MCF 10A (cell line): ENCODE measurements at places on chromosomes 2 and 18.

- no peak for DNase-seq
Observed at GRCh38 chr2:156309167-156309566, 23.4 kb downstream of the NR4A2 start.

GRCh38 chr2:85810371-85811179 lies 56.8 kb downstream of the ATOH8 start:
- no peak for DNase-seq

DNA sequence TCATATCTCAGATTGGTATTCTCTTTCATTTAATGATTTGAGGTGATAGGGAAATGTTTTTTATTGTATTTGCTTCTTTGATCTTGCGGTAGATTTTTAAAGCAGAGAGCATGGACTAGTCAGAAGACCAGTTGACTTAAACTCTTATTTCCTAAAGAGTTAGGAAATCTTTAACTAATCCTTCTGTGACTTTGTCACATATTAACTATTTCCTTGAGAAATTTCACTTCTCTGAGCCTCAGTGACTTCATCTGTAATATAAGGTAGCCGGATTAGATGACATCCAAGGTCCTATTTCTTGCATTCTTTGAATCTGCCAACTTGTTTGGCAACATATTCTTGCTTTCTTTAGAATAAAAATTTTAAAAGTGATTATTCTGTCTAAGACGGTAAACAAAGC lies 55.6 kb downstream of the MTX2 start:
- no peak for DNase-seq

DNA sequence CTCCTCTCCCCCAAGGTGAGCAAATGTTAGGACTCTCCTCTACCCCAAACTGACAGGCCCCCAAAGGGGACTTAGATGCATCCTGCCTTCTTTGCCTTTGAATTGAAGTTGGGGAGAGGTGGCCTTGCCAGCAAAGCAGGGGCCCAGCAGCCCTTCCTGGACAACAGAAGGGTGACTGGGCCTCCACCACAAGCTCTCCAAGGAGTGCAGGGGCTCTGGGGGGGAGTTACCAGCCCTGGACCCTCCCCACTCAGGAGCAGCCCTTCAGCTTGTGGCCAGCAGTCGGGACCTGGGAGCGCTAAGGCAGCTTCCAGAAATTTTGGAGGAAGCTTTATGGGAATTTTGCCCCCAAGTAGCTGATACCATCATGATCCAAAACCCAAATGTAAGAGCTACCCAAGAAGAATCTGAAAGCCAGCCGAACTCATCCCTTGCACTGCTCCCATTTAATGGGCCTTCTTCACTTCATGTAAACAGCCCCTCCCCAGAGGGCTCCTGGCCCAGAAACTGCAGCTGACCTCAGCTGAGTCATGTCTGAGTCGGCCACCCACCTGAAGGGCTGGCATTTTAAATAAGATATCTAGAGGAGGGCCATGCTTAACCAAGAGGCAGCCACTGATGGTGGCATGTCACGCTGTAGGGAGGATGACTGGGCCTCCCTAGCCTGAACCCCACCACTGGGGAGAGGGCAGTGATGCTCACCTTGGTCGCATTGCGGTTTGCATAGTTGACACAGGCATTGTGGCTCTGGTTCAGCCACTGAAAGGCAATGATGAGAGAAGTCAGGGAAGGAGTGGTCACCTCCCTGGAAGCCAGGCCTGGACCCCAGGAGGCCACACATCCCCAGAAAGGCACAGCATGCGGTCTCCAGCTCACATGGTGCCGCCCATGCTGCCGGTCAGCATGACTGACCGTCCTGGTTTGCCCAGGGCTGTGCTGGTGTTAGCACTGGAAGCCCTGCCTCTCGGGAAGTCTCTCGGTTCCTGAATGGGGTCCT lies 71.5 kb downstream of the SFXN5 start:
- DNase-seq = peak; percentile 45

GRCh38 chr2:147923846-147924245 lies 79.0 kb downstream of the ACVR2A start:
- DNase-seq = no peak

- no peak for DNase-seq
Observed at GRCh38 chr2:239318151-239318611, 82.6 kb downstream of the HDAC4 start.

- peak; percentile 56 for DNase-seq
Observed at GRCh38 chr2:190340369-190340768, 3.0 kb upstream of the INPP1 start.

DNA sequence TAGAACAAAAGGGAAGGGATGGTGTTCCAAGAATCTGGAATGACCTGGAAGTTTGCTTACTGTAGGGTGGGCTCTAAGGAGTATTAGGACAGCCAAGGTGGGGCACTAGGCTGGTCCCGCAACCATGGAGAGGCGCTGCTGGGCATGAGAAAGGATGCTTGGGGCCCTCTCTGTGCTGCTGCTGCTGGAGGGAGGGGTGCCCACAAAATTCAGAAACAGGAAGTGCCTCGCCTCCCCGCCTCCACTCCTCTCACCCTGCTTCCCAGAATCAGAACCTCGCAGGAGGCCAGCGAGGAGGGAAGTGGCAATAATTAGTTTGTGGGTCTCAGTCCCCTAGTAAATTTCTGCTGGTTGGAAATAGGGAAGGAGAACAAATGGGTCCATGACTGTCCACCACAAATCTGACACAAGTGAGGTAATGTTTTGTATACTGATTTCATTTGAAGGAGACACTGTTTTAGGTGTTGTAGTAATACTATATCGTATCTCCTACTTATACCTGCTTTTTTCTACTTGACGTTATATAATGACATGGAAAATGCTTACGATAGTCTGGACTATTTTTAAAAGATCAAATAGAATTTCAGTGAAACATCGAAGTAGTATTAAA lies 7.9 kb upstream of the PDCL3 start:
- no peak for DNase-seq

GRCh38 chr2:83342860-83343329 lies 1116.2 kb downstream of the SUCLG1 start:
- DNase-seq = no peak

DNA sequence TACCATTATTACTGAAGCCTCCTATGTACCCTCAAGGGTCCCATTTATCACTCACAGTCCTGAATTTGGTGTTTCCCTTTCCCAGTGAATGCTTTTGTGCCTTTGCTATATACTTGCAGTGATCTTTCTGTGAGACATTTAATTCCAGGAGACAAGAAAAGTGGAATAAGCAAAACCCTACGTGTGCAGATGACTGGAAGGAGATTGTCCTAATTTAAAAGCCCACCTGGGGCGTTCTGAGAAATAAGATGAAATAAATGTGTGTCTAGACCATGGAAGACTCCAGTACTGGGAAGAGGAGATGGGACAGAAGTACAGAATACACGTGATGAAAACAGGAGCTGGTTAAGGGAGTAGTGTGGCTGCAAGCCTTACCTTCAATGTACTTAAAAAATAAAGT lies 19.3 kb downstream of the TYMS start:
- no peak for DNase-seq

- DNase-seq = peak; percentile 27
Observed at GRCh38 chr2:226760412-226761194, 39.0 kb downstream of the IRS1 start.

- peak; percentile 30 for DNase-seq
Observed at GRCh38 chr18:67386032-67386431, 130.5 kb downstream of the DSEL start.

- no peak for DNase-seq
Observed at GRCh38 chr18:58431215-58431614, 197.7 kb downstream of the ALPK2 start.

DNA sequence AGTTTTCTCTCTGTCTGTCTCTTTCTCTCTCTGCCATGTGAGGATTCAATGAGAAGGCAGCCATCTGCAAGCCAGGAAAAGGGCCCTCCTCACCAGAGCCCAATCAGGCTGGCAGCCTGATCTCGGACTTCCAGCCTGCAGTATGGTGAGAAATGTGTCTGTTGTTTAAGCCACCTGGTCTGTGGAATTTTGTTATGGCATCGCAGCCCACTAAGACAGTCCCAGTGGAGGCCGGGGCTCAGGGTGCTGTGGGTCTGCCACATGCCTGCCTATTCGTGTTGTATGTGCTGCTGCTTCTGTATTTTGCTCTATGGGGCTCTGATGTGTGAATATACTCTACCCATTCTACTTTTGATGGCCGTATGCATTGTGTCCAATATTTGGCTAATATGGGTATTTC lies 139.0 kb upstream of the HS6ST1 start:
- DNase-seq = no peak

- DNase-seq = no peak
Observed at GRCh38 chr18:36017232-36017631, 44.8 kb downstream of the RMP24 start.

- DNase-seq = no peak
Observed at GRCh38 chr2:227222292-227222691, 57.9 kb downstream of the COL4A3 start.

- peak; percentile 95 for DNase-seq
Observed at GRCh38 chr18:34707670-34708069, 2.4 kb upstream of the DTNA start.

DNA sequence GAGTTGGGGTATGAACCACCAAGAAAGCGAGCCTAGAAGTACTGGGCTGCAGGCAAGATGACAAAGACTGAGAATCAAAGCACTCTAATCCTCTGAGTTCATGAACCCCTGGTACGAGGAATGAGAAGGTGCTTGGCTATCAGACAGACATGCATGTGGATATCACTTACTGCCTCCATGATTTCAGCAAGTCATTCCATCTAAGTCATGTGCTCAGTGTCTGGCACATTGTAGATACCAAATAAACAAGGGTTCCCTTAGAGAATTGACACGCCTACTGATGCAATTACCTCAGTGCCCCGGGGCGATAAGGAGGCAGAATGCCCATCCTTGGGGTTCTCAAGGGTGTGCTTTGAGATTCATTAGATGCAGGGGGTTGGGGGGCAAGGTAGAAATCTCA lies 125.6 kb upstream of the PKDCC start:
- DNase-seq = peak; percentile 42

- DNase-seq = no peak
Observed at GRCh38 chr18:51789871-51790270, 550.1 kb upstream of the DCC start.

DNA sequence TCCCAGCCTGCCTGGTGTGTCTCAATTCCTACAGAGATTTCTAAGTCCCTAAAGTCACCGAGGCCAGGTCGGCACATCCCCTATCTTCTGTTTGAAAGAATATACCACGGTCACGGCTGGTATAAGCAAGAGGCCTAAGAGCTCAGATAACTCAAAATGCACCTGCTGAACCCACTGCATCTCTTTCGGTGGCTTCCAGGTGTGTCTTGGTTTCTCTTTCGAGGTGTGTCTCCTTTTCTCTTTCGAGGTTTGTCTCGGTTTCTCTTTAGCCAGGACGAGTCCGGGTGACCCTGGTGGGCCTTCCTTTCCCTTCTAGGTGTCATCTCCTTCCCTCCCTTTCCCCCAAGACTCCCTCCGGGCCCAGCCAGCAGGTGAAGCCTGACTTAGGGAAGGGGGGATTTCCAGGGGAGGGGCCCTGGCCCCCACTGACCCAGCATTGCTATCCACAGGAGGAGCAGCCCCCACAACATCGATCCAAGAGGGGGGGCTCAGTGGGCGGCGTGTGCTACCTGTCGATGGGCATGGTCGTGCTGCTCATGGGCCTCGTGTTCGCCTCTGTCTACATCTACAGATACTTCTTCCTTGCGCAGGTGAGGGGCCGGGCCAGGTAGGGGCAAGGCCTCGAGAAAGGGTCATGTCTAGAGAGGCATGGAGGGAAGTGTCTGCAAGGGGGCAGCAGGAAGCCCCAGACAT lies 8.4 kb downstream of the ITM2C start:
- no peak for DNase-seq

DNA sequence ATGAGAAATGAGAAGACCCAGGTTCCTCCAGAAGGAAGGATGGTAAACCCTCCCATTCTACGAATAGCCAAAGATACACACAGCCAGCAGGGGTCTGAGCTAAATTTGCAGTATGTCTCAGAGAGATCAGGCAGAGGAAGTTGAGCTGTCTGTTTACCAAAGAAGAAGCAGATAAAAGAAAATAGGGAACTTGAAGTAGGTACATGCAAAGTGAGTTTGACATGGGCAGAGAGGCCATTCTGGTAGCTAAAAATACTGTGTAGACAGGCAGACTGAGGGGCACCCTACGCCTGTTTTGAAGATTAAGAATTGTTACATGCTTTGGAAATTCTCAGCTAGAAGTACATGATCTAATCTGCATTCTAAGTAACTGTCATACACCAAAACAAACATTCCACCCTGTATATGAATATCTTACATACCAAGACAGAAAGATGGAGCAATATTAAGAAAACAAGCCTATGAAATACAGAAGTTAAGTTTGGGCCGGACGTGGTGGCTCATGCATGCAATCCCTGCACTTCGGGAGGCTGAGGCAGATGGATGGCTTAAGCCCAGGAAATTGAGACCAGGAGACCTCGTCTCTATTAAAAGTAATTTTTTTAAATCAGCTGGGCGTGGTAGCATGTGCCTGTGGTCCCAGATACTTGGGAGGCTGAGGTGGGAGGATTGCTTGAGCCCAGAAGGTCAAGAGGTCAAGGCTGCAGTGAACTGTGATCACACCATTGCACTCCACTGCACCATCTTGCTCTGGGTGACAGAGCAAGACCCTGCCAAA lies 157.9 kb downstream of the ANKRD44 start:
- no peak for DNase-seq

DNA sequence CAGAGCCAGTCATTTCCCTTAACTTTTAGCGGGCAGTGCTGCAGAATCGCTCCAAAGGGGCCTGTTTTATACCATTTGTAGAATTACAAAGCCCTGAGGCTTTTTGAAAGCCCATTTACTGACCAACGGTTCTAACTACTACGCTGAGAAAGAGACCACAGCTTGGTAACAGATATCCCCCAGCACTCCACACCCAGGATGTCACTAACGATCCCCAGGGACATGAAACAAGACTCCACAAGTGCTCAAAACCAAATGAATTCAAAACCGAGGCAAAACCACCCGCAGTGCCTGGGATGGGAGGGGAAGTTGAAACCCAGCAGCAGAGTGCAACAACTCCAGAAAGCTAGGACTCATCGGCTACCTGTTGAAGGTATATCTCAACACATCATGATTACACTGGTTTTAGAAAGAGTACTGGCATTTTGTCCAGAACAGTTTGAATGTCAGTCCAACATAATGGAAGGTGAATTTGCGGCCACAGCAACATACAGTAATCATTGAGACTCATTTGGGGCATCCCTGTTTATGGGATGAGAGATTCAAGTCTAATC lies 33.6 kb upstream of the LRP2 start:
- DNase-seq = no peak
